ENCODE measurements at places on chromosomes 16 and 17.
A peak's percentile ranks its signal among the peaks of the same experiment; 100 is the strongest.

DNA sequence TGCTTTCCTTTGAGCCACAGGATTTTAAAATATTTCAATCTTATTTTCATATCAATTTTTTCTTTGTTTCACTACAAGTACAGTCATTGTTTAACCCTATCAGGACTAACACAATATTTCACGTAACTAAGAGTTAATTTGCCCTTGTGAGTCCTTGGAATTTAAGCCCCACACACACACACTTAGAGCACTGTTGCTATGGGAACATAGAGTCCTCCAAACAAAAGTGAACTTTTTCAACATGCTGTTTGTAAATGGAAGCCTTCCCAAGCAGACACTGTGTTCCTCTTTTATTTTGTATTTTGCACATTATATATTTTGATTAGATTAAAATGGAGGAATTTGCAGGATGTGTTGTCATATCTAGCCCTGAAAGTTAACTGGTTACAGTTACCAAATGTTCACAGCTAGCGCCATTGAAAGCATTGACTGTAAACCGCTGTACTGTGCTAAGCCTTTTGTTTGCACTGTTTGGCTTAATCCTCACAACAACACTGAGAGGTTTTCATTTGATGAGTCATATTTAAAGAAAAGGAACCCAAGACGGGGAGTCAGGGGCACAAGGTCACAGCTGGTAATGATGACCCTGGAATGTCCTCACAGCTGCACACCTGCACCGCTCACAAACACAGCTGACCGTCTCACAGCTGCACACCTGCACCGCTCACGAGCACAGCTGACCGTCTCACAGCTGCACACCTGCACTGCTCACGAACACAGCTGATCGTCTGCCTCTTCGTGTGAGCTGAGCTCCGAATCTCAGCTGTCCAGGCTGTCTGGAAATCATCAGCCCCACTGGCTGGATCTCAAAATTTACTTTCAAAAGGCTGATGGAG lies 6.3 kb downstream of the HSBP1 start:
- DNase-seq = no peak

DNA sequence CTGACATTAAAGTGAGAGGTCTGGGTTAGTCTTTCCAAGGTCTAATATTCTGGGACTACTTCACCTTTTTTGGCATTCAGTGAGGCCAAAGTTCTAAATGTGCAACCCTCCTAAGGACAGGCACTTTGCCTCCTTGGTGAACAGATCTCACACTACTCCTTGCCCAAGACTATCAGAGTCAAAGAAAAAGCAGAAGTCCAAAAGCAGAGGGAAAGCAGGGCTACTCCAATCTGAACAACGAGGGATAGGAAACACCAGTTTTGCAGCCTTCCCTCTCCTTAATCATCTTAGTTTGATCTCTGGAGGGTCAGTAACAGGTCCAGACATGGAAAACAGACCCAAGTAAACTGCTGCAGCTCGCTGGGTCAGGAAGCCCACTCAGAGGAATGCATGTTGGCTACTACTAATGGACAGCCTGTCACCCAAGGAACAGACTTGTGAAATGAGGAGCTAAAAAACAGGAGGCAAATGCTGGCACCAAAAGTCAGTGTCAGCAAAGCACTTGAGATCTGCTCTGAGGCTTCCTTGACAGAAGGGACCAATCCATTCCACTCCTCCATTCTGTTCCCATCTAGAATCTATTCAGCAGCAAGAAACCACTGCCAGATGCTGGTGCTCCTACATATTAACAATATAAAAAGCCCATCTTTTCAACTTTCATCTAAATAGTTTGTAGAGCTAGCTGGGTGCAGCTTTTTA lies 29.9 kb downstream of the DCUN1D3 start:
- no peak for DNase-seq

GRCh38 chr16:84308120-84308519 lies 13.4 kb downstream of the WFDC1 start:
- no peak for DNase-seq

- DNase-seq = no peak
These were observed 2335.5 kb downstream of the TP53TG3F start for GRCh38 chr16:35794896-35795295.

GRCh38 chr16:69724981-69725479 lies 1.3 kb downstream of the NQO1 start:
- no peak for DNase-seq

- DNase-seq = no peak
These were observed 40.2 kb downstream of the C16orf87 start for GRCh38 chr16:46790599-46791270.

DNA sequence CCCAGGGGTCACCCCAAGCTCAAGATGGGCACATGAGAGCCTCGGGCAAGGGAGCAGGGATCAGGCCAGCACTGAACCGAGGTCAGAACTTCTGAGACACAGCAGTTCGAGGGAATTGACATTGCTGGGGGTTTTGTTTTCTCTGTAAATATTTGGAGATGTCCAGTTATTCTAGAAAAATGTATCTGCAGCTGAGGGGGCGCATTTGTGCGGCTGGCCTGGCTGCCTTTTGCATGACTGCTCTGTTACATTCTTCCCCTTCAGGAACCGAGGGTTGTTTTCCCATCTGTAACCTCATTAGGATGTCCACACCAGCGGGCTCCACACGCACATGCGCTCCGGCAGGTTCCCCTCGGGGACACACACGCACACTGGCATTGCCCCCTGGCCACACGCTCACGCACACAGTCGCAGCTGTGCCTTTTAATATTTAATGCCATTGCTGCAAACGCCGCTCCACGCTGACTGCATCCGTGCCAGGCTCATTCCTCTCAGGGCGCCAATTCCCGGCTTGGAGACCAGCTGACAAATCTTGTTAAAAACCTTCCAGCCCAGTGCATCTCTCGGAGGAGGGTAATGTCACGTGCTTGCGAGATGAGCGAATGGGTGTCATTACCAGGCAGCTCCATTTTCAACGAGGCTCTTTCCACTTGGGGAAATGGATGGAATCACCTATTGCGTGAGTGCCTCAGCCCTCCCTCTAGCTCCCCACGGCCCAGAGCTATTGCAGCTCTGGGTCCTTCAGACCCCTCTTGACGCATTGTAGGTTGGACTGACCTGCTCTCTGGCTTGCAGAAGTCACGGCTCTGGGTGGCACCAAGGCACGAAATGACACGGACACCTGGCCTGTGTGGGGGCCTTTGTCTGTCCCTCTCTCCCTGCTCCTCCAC lies 13.1 kb downstream of the CCR7 start:
- peak; percentile 33 for DNase-seq

DNA sequence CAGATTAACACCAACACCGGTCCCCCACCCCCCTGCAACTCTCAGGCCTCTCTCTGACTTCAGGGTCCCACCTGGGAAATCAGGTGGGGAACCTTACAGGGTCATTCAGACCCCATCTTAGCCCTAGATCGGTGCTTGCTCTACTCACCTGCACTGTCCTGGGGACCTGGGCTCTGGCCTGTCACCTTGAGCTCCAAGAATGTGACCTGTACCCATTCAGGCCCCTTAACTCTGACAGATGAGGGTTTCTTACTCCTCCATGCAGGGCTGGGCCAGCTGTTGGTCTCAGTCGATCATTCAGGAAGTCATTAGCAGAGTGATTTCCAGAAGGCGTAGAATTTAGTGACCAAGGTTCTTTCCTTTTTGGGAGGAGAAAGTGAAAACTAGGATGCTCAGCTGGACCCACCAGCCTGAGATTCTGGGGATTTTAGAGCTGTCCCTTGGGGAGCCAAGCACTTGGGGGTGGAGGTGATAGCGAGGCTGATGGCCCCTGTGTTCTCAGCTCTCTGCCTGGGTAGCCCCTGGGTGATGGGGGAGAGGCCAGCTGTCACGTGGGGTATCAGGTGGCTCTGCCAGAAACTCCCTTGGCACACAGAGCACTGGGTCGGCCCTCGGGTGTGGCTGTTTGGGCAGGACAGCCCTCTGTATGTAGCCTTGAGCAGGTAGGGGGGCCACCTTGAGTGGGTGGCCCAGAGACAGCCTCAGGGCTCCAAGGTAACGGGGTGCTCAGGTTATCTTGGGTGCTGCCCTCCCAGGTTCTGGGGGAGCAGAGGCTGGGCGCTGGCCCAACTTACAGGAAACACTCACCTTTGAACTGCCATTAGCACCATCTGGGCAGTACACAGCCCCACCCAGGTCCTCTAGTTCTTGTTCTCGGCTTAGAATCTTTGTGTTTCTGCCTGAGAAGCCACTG lies 724 bp downstream of the MVP start:
- DNase-seq = no peak

DNA sequence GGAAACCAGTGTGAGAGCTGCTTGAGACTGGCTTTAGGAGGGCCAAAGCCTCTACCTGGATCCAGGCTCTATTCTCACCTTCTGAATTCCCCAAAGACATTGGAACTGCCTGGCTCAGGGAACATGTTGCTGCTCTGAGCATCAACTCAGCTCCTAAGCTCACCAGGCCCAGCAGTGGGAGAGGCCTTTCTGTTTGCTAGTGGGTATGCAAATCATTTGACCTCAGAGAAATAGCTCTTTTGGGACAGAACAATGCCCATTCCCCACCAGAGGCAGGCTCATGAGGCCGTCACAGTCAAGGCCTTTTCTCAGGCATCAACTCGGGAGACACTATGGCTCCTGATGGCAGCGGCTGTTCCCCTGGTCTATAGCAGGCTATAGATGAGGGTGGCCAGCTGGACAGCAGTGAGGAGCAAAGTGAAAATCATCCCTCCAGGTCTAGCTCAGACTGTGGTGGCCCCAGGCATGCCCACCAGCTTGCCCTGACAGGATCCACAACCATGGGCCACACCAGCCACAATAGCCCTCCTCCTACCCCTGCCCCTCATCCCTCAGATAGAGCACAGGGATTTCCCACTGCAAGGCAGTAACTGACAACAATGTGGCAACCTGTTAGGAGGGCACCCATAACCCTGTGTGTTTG lies 30.4 kb upstream of the GFOD2 start:
- DNase-seq = no peak

GRCh38 chr17:62611728-62612127 lies 15.7 kb upstream of the MRC2 start:
- no peak for DNase-seq

- no peak for DNase-seq
These were observed 2.3 kb downstream of the IL21R start for GRCh38 chr16:27404163-27404823.

GRCh38 chr17:63170795-63171194 lies 204.8 kb downstream of the TANC2 start:
- DNase-seq = no peak

DNA sequence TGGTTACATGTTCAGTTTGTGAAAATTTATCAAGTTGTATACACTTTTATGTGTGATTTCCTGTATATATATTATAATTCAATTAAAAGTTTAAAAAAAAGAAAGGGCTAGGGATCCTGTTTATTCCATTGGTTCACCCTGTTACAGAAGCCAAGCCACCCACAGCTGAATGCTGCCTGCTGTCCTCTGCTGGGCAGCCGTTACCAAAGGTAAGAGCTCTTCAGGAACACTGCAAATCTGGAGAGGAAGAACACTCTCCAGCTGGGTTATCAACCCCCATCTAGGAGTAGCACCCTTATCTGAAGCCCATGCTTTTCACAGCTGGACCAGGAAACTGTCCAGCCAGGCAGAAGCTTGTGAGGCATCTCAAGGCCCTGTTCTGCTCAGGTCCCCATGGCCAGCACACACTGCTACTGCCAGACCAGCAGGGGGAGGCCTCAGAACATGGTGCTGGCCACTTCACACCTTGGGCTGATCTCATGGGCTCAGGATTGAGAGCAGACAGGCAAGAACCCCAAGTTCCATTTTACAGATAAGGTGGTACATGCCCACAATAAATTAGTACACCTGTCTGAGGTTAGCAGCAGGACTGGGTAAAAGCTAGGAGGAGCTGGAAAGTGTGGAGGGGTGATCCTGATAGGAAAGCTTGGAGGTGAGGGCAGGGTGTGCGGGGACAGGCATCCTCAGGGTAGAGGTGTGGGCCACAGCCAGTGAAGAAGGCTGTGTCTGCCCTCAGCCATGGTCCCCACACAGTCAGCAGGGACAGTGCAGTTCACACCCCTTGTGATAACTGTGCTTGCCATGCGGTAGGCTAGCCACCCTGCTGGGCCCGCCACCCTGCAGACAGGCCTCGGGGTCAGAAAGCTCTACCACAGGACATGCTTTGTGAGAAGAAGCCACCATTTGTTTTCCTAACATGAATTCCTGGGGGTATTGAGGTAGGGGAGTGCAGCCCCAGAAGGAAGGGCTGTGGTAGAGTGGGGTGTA lies 54.3 kb upstream of the SREBF1 start:
- DNase-seq = peak; percentile 90

DNA sequence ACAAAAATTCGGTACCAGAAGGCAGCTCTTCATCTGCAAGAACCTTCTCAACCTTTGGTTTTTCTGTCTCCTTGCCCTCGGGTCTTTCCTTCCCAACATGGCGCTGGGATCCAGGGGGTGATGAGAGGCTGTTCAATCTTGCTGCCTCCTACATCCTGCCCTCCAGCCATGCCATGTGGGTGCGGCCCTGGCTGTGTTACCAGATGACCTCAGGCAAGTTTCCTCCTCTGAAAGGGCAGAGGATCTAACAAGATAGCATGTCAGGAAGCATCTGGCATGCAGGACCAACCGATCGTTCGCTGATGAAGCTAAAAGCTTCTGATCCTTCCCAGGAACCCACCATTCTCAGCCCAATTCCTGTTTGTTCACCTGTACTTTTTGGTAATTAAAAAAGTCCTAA lies 36.8 kb upstream of the BCAR1 start:
- DNase-seq = no peak

DNA sequence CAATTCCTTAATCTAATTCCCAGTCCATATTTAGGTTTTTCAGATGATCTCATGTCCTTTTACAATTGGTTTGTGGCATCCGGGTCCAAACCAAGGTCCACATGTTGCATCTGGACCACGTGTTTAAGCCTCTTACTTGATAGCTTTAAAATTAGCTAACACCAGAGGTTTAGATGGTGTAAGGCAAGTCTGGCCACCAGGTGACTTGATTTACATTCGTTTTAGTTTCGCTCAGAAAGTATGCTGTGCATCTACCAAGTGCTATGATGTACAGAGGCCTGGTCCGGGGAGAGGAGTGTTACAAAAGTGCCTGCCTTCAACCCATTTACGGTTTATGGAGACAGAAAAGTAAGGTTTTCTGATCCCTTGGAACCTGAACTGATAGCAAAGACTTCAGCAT lies 878 bp upstream of the DNAJA2 start:
- no peak for DNase-seq

- DNase-seq = no peak
These were observed 109.0 kb upstream of the CACNG5 start for GRCh38 chr17:66725956-66726355.

DNA sequence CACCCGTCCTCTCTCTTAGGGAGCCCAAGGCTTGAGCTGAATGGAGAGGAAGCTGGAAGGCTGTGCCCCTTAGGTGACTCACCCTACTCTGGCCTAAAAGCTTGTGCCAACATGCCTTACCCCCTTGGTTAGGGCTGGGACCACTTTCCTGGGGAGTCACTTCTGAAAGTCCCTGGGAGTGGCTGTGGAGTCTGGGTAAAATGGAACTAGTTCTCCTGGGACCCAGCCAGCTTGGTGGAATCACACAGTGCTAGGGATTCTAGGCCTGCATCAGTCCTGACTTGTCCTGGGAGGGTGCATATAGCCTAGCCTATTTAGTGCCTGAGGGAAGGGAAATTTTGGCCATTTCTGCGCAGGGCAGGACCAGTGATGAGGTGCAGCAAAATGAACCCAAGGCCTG lies 10.5 kb downstream of the MMP28 start:
- no peak for DNase-seq

All from posterior cingulate gyrus (tissue), 11 donors.